Activated T-cell treated with anti-CD3 and anti-CD28 coated beads, Interleukin-2, amount 50 U/mL, for 4 hours (primary cell): ENCODE measurements at places on chromosomes 1 and 21. TPM values are rescaled to one million over a fixed set of nuclear protein-coding genes. Genes with fewer than 3 reads are reported as not detected.

GRCh38 chr1:150479927-150480352 is 7.3 kb upstream of the TARS2 start:
- no peak for DNase-seq

DNA sequence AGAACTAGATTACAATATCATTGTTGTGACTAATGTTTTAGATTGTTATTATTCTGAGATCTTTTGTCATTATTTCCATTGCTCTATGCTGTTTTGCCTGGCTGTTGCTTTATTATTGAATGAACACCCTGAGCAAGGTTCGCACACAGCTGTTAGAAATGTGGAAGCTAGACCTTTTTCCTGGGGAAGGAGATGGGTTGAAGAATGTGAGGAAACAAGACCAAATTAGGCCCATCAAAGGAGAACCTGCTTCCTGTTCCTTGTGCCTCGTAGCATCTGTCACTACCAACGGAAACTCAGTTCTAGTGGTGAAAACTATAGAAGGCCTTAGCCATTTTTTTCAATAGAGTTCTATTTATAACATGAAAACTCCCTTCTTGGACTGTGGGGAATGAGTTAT is 68.7 kb downstream of the RGL1 start:
- no peak for DNase-seq

Gene CHI3L2
- total RNA-seq = 1.8 TPM

Gene B3GALT5
- 0.05 TPM for total RNA-seq

- no peak for DNase-seq
These were observed 34.6 kb downstream of the STXBP3 start for GRCh38 chr1:108780937-108781574.
